Naive thymus-derived CD8-positive, alpha-beta T cell (primary cell): ENCODE measurements at places on chromosomes 5 and 9.

DNA sequence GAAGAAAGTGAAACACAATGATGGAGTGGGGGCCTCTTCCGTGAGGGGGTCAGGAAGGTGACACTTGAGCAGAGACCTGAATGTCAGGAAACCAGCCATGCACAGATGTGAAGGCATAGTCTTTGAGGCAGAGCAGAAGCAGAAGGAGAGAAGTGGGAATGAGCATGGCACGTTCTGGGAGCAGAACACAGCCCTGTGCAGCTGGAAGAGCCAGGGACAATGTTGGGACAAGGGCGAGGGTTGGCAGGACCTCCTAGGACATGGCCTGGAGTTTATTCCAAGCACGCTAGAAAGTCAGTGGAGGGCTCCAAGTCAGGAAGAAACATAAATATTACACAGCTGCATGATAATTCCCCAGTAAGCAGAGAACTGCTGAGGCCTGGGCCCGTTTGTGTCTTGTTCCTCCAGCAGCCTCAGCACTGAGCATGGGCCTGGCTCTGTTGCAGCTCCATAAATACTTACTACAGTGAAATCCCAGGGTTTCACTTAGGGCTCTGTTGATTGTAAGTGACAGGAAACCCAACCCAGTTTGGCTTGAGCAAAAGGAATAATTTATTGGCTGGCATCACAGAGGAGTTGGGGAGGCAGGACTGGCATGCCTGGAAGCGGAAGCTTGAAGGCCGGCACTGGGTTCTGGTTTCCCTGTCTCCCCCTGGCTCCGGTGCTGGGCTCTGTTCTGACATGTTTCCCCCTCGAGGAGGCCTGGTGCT, 66.2 kb downstream of the MVB12B start:
- no peak for DNase-seq

GRCh38 chr9:21679432-21679831, 123.0 kb upstream of the MTAP start:
- DNase-seq: no peak

GRCh38 chr9:112757282-112757883, 6.8 kb downstream of the SNX30 start:
- DNase-seq: no peak

DNA sequence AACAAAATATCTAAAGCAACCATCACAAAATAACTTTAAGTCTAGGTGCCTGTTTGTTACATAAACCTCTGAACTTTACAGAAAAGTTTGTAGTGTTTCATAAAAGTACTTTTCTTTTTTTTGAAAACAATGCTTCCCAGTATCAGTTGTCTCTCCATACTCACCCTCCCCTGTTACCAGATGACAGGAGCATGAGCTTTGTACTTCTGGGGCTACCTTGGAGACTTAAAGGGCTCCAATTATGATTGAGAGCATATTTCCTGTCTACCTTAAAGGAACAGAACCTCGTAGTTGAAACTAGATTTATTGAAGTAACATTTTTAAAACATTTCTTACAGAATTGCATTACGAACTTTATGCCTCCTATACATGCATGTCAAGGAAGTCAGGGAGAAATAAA, 55.4 kb upstream of the PPP1R2B start:
- no peak for DNase-seq

DNA sequence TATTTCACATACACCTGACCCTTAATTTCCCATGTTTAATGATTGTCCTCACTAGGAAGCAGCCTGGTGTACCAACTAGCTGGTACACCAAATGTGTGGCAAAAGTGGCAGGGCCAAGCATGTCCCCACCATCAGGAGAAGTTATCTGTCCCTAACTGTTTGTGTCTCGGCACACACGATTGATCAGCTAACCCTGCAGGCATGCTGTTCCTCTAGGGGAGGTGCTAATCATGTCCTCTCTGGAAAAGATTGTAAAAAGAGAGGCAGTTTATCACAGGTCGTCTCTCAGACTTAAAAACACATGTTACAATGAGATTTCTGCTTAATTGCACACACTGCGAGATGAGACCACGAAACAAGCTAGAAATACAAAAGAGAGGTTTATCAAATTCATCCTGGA, 342.7 kb downstream of the DIRAS2 start:
- no peak for DNase-seq

DNA sequence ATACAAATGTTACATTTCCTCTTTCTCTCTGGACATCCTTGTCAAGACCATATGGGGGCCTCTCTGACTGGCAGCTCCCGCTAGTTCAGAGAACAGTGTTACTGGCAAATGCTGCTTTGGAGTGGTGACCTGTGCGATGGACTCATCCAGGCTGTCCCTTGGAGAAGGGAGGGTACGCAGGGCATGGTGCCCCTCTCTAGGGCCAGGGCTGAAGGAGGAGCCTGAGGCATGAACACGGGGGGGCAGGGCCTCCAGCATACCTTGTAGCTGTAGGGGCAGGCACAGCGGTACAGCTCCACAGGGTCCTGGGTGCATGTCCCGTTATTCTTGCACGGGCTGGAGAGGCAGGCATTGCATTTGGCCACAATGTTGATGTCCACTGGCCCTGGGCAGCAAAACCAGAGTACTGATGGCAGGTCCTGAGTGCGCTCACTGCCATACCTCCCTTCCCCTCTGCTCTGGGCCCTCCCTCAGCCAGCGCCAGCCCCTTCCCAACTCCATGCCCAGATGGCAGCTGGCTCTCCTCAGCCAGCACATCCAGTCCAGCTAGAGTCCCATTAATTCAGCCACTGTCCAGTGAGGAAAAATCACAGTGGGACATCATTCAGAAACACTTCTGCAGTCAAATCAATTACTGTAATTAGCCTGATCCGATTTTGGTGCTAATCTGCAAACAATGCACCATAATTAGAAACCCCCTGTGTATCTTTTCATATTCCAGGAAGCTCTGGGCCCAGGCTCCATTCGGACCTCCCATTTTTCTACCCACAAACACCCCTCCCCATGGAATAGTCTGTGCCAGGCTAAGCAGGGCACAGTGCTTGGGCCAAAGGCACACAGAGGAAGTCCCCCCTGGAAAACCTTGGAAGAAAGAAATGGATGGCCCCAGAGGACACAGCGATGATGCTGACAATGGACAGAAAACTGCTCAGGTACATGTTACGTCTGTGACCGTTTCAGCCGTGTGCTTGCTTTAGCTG, 128.8 kb upstream of the PANK3 start:
- no peak for DNase-seq

DNA sequence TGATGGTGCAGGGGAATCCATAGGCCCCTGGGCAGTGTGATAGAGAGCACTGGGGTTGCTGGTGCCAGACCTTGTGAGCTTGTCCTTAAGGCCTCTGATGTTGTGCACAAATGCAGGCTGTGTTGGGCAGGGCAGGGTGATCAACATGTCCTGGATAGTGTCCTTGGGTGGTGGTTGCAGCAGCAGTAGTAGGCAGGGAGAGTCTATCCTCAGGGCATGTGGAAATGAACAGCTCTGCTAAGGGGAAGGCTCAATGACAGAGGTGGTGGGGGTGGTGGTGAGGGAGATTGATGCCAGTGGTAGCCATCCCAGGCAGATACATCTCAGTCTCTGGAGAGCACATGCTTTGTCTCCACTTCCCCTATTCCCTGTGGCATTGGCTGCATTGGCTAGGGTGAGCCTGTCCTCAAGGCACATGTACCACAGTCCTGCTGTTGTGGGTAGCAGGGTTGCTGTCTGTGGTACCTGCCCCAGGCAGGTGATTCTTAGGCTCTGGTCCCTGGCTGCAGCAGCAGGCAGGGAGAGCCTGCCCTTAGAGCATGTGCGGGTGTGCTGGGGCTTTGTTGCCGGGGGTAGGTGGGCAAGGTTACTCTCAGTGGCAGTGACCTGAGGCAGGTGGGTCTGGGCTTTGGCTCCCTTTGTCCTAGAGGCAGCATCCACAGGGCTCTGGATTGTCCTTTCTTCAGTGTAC, 111.1 kb downstream of the WDR70 start:
- DNase-seq: no peak

DNA sequence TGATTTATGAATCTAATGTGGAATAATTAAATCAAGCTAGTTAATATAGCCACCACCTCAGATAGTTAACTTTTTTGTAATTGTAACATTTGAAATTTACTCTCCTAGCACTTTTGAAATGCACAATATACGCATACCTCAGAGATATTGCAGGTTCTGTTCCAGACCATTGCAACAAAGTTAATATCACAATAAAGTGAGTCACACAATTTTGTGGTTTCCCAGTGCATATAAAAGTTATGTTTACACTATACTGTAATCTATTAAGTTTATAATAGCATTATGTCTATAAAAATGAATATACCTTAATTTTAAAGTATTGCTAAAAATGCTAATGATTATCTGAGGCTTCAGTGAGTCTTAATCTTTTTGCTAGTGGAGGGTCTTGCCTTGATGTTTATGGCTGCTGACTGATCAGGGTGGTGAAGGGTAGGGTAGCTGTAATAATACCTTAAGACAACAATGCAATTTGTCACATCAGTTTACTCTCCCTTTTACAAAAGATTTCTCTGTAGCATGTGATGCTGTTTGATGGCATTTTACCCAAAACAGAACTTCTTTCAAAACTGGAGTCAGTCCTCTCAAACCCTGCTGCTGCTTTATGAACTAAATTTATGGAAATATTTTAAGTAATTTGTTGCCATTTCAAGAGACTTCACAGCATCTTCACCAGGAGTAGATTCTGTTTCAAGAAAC, 235.1 kb upstream of the ADAMTSL1 start:
- DNase-seq: no peak

- no peak for DNase-seq
These were observed 424.0 kb upstream of the RGMB start for GRCh38 chr5:98349251-98349989.

DNA sequence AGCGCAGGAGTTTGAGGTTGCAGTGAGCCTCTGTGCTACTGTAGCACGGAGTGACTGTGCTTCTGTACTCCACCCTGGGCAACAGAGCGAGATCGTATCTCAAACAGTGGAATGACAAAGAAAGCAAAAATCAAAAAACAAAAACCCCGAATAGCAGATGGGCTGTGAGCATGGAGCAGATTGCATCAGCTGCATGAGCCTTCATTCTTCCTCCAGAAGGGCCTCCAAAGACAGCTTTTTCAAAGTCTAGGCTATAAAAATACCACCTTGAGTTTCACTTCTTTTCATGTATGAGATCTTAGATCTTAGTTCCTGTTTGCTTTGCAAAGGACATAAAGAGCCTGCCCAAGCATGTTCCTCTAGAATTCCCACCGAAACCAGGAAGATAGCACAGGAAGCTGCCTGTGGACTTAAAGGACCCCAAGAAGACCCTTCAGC, 15.0 kb upstream of the HSPB3 start:
- DNase-seq: peak; percentile 39

GRCh38 chr9:764105-764524, 77.4 kb upstream of the DMRT1 start:
- no peak for DNase-seq

DNA sequence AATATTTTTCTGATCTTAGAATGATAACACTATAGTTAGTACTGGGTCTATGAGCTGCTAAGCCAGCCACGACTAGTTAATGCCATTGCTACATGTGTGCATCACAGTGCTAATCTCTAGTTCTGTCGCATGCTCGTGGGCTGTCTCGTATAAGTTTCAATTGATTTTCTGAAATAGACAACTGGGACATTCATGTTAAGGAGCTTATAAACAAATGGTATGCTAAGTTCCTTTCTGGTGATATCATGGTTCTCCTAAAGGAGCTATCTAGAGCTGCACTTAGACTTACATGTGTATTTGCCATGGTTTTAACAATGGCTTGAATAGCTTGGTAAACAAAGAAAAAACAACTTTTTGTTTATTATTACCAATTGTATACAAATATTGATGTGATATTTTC, 46.2 kb downstream of the F2RL2 start:
- DNase-seq: no peak

DNA sequence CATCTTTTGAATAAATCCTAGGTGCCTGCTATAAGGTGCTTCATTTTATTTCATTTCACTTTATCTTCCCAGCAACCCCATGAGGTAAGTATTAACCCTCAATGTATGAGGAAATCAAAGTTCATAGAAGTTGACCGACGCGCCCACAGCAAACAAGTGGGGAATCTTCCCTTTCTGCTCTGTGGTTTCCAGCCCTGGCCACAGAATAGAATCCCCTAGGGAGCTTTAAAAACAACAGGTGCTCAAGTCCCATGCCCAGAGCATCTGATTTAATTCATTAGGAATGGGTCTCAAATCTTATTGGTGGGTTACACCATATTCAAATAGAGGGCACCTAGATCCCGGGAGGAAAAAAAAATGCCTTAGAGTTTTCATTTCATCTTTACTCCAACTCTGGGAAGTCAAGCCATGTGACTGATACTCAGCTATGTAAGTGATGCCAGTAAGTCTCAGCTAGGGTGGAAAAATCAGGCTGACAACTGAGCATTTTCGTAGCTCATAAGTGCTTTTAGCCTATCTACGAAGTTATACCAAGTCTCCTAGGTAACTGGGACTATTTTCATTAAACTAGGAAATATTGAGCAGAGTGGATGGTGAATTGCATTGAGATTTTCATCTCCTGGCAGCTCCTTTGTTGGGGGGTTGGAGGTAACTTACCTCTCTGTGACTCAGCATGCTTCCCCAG, 353.4 kb upstream of the SLC30A5 start:
- DNase-seq: no peak
